ENCODE measurements at places on chromosomes 2 and 18. TPM values are rescaled to one million over a fixed set of nuclear protein-coding genes. Genes with fewer than 3 reads are reported as not detected.

Gene CFAP53
- not detected for total RNA-seq

Gene ARPC2
- total RNA-seq, result 314 TPM

- no peak for ATAC-seq
Measured at GRCh38 chr18:57683470-57683869, 61.8 kb upstream of the NARS1 start.

- no peak for ATAC-seq
Measured at GRCh38 chr2:236672606-236673005, 103.0 kb downstream of the ACKR3 start.

DNA sequence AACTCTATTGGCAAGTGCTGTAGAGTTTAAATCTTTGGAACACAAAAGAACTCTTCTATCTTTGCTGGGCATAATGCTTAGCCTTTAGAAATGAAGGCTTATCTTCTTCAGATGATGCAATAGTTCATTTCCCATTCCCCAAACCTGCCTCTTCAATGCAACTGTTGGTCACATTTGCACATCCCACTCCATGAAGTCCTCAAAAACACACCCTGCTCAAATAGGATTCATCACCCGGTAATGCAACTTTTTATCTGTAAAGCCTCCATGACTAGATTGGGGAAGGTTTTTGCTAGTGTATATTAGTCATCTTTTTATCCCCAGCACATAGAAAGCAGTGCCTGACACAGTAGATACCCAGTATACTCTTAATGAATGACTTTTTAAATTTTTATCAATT, 376.4 kb downstream of the RBM43 start:
- ATAC-seq, result no peak

DNA sequence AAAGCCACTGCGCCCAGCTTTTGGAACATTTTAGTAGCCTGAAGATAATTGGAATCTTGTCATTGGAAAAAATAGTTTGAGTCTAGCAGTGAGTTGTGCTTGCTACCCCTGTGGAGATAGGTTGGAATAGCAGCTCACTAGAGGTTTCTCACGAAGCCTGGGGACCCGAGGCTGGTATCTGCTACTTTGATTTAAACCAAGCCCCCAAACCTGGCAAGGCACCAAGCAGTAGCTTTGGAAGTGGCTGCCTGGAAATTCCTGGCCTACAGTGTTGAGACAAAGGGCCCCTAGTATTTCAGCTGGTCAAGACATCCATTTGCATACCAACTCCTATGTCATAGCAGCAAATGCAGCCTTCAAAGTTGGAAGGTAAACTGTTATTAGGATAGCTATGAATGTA, 42.1 kb downstream of the NOP58 start:
- no peak for ATAC-seq

Data from gastroesophageal sphincter (tissue), 4 donors.